Activated CD8-positive, alpha-beta T cell treated with anti-CD3 and anti-CD28 coated beads for 36 hours (primary cell): ENCODE measurements at places on chromosomes 3 and 15. TPM values are rescaled to one million over a fixed set of nuclear protein-coding genes. Genes with fewer than 3 reads are reported as not detected.

DNA sequence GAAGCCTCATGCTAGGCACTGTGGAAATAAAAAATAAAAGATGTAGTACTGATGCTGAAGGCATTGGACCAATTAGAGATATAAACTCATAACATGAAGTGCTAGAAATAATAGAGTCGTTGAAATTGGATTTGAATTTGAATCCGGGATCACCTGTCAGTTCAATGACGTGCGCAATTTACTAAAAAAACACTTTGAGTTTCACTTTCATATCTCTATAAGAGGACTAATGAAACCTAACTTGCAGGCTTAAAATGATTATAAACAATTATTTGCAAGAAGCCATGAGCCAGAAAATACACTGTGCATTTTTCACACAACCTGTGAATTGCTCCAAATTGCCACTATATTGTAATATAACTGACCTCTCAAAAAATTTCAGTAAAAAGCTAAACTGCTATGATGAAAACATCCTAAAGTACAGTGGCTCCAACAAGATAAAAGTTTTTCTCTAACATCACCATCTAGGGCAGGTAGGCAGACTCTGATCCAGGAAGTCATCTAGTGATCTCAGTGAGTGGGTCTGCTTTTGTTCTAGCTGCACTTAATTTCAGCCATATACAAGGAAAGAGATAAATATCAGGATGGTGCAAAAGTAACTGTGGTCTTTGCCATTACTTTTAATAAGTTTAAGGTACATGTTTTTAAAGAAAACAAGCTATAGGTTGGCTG lies 440.2 kb downstream of the CNTN6 start:
- DNase-seq: no peak

DNA sequence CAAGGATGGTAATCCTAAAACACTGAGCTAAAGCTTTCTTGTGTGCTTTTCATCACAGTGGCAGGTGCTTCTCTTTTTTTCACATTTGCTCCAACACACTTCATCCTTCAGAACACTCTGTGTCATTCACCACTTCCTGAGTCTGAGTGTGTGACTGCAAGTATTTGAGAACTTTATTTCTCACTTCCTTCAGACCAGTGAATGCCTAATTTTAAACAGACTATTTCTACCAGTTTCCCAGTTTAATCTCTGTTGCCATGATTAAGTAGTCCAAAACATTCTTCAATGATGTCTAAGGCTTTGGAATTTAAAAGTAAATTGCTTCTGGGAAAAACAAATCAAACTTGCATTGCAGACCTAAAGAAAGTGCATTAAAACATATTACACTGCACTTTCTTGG lies 541.2 kb downstream of the RBMS3 start:
- DNase-seq: no peak

DNA sequence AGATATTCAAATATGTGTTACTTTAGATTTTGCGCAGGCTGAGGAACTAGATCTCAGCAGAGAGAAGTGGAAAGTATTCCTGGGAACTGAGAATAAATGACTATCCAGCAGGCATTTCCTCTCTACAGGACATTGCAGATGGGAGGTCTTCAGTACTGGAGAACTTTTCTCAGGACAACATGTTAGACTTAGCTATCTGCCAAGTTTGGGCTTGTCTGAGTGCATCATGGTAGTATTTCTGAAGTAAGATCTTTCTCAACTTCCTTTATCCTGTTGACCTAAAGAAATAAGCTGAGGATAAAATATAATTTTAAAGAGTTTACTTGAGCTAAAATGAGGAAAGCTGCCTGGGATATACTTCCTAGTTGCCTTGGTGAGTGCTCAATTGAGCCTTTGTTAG lies 167.9 kb upstream of the BCHE start:
- DNase-seq: no peak

- no peak for DNase-seq
Observed at GRCh38 chr3:193783166-193783896, 190.3 kb downstream of the OPA1 start.

DNA sequence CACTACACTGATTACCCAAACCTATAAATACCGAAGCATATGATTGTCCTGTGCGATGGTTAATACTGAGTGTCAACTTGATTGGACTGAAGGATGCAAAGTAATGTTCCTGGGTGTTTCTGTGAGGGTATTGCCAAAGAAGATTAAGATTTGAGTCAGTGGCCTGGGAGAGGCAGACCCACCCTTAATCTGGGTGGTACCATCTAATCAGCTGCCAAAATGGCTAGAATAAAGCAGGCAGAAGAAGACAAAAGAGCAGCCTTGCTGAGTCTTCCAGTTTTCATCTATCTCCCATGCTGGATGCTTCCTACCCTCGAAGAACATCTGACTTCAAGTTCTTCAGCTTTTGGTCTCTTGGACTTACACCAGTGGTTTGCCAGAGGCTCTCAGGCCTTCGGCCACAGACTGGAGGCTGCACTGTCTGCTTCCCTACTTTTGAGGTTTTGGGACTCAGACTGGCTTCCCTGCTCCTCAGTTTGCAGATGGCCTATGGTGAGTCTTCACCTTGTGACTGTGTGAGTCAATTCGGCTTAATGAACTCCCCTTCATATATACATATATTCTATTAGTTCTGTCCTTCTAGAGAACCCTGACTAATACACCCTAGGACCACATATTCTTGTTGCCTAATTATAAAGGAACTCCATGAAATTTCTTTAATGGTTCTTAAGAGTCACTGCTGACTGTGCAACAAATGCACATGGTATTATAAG lies 31.7 kb downstream of the CSNK1G1 start:
- DNase-seq: no peak

- no peak for DNase-seq
Observed at GRCh38 chr15:90340345-90340744, 11.7 kb upstream of the ZNF774 start.

DNA sequence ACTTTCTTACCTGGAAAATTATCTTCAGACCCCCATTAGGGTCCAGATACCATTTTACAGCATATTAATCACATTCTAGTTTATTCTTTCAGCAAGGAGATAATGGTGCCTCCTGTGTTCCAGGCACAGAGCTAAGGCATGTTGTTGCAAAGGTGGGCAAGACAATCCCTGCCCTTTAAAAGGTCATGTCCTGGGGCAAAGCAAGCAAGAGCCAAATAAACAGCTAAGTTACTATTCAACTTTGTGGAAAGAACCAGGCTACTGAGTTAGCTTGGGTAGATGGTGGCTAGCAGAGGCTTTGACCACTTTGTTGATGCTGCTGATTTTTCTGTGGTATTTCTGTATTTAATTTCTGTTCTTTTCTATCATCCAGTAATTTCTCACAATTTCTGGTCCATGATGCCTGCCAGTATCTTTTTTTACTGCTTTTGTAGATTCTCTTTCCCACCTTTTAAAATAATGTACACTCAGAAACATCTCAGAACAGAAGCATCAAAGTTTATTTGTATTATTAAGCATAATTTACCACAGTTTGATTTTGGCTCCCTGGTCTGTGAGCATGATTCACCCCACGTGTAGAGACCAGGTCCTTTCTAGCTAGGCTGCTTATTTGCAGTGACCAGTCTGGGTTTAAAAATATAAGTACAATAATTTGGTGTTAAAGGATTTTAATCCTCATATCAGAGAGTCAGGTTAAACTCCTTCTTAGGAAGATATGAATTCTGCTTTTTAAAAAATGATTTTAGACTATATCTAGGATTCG lies 71.5 kb downstream of the LRRC28 start:
- DNase-seq: no peak

GRCh38 chr3:37987315-37987697 lies 3.3 kb upstream of the VILL start:
- no peak for DNase-seq

DNA sequence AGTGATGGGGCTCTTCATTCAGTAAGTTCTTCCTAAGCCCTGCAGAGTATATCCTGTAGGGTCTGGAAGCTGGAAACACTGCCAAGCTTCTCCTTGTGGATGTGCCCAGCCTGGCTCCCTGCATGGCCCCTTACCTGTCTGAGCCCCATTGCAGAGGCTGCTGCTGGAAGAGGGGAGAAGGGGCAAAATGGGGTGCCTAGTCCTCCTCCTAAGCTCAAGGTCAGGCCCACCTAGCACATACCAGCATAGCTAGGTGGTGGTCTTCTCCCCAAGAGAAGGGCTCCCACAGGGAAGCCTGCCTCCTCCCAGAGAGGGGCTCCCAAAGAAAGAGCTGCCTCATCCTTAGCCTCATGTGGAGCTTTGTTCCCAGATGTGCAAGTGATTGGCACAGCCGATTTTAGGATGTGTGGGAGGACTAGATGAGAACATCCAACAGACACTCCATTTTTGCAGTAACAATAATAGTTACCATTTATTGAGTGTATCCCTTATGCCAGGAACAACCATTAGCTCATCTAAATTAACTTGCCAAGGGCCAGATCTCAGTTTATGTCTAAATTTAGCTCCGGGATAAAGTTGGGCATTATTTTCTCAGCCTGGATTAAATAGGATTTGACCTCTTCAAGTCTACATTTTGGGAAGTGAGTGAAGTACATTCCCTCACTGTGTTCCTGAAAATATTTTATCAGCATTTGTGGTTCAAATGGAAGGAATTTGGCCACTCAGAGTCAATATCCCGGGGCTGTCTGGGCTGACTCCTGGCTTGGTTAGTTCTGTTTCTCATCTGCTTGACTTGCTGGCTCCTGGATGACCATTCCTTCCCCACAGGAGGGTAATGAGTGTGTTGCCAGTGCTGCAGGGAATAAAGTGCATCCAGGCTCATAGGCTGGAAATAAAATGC lies 291.1 kb upstream of the ROPN1 start:
- DNase-seq: no peak

DNA sequence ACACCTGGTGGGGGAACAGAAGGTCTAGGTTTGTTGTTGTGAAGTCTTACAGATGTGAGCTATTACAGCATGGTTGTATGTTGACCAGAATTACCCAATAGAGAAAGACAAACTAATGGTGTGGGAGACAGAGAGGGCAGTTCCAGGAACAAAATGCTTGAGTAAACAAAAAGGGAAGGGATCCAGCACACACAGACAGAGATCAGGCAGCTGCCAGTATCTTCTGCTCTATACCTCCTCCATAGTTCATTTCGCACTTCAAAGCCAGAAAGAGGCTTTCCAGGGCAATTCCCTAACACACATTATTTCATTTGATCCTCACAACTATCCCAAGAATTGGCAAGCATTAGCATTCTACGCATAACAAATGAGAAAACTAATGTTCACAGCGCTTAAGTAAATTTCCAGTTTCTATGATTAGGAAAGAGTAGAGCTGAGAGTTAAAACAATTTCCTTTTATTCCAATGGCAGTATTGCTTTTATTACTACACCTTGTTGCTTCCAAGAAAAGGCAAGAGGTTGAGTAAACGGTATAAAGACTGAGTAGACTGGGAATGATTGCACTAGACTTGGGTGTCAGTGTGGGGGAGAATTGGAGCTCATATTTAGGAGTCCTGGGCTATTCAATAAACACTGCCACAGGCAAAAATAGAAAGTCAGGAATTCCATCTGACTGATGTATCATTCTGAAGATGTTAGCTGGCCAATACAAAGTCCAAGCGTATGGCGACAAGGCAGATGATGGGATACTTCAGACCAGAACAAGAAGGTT lies 39.7 kb upstream of the ZNF280D start:
- no peak for DNase-seq

GRCh38 chr15:57647791-57648130 lies 56.1 kb downstream of the MYZAP start:
- DNase-seq: no peak

- no peak for DNase-seq
Observed at GRCh38 chr3:174051191-174051590, 653.6 kb downstream of the NLGN1 start.

DNA sequence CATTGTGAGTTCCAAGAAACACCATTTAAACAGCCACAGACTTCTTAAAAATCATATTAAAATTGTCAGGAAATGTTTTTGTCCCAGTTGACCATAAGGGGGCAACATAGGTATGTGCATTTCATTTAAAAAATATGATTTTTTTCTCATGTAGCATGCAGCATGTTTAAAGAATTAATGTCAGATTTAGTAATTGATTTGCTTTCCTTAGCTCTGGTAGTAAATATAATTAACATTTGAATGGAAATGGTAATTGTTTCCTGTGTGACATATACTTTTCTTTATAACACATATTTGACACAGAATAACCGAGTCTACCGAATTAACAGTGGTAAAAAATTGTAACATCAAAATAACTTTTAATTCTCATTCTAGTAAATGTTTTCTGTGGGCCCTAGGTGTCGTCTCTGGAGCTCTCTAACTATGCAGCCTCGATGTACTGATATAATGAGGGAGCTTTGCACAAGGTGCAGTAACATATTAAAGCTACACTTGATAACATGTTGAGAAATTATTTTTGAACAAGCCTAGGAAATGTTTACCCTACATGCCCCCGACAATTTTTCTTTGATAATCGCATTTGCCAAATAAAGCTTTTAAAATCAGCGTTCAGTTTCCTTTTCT lies 34.9 kb downstream of the NXPE3 start:
- no peak for DNase-seq

- peak; percentile 53 for DNase-seq
Observed at GRCh38 chr15:60004009-60004845, at the start of gene FOXB1. FOXB1 (plus strand) TSS chr15:60004311; CDS start chr15:60004964, 653 bp downstream.

- DNase-seq: no peak
Observed at GRCh38 chr3:195548006-195548405, 4.9 kb upstream of the PPP1R2 start.

DNA sequence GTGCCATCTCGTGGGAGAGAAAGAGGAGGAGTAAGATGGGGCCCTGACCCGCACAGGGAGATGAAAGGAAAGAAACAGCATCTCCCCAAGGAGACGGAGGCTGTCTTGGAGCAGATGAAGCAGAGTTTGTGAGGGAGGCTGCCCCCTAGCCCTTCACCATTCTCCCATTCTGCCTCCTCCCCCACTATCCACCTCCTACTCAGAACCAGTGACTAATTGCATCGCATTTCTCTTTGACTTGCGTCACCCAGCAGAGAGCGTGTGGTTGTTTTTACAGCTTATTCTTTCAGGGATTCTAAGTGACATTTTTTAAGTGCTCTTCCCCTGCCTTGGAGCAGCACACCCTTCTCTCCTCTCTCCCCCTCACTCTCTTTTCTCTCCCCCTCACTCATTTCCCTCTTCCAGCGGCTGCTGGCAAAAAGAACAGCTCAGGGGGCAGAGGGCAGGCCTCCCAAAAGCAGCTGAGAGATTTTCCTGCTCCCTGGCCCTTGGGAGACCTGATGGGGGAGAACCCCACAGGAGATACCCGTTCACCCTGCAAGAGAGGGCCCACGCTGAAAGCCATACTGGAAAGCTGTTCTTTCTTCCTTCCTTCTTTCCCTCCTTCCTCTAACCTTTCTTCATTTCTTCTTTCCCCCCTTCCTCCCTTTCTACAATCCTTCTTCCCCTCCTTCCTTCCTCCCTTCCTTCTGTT lies 91.8 kb downstream of the MRPL46 start:
- DNase-seq: peak; percentile 3

GRCh38 chr3:177787279-177788041 lies 590.2 kb upstream of the TBL1XR1 start:
- peak; percentile 42 for DNase-seq

B3GALNT1 gene
- 2.2 TPM for total RNA-seq

LMAN1L gene
- not detected for total RNA-seq

RFT1 gene
- 42.5 TPM for total RNA-seq

PLS1 gene
- 5.6 TPM for total RNA-seq

SOX14 gene
- not detected for total RNA-seq

TRIM42 gene
- total RNA-seq: not detected

TFDP2 gene
- 27.4 TPM for total RNA-seq

SCN5A gene
- 0.52 TPM for total RNA-seq

SCG3 gene
- total RNA-seq: not detected

GOLGA6L9 gene
- total RNA-seq: 3.8 TPM

PSMD6 gene
- total RNA-seq: 113 TPM

MYO5C gene
- total RNA-seq: 1.9 TPM

PATL2 gene
- 17.8 TPM for total RNA-seq

PPM1M gene
- 100 TPM for total RNA-seq

TMEM207 gene
- not detected for total RNA-seq

TERC gene
- total RNA-seq: 21.7 TPM
